Stimulated activated CD4-positive, alpha-beta T cell treated with anti-CD3 and anti-CD28 coated beads, Interleukin-12 subunit alpha, Interleukin-12 subunit beta, amount 100 ng/mL, for 24 hours (primary cell): ENCODE measurements at places on chromosomes 5 and 9.

DNA sequence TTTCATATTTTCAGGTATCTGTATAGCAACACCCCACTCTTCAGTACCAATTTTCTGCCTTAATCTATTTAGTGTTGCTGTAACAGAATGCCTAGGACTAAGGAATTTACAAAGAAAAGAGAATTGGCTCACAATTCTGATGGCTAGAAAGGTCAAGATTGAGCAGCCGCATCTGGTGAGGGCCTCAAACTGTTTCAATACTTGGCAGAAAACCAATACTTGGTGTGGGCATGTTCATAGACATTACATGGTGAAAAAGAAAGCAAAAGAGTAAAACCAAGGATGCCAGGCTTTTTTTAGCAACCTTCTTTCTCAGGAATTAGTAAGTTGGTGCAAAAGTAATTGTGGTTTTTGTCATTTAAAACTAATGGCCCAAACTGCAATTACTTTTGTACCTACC, 1041.1 kb upstream of the CDH6 start:
- DNase-seq, result no peak

DNA sequence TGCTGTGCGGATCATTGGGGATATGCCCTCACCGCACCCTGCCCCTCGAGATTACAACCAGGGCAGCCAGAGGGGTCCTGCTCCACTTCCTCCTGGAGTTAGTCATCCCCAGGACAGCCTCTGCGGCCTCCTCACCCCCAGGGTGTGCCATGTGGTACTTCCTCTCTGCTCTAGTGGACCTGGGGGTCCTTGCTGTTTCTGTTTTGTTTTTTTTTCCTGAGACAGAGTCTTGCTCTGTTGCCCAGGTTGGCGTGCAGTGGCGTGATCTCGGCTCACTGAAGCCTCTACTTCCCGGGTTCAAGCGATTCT, 5.2 kb upstream of the FCN1 start:
- DNase-seq, result no peak

- no peak for DNase-seq
Measured at GRCh38 chr9:112654282-112654681, 63.6 kb downstream of the INIP start.

- DNase-seq, result no peak
Measured at GRCh38 chr9:32524892-32525708, 896 bp downstream of the RIGI start.

DNA sequence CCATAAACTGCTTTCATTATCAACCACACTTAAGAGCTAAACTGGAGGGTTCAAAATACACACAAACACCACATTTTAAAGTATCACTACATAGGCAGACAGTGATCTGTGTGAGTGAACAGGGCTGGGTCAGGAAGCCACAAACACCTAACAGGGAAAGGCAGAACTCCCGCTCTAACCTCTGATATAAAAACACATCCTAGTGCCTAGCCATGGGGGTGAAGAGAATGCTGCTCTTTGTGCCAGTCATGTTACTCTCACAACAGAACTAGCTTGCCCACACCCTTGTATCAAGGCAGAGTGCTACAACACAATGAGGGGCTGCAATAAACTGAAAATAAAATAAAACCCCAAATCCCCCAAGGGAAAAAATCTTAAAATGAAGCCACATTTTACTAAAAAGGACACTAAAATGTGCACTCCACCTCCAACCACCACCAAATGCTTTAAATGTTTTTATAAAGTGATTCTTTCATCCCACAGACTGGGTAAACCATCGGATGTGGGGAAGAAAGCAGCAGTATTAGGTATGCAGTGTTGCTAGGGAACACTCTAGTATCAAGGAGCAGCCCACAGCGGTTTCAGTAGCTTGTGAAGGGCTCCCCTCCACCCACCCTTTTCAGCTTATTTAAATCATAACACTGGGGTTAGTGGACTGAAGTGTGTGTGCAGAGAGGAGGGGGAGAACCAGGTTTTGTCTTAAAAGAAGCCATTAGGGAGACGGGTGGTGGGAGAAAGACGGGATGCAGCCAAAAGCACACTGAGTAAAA, 64.5 kb downstream of the TMEM161B start:
- no peak for DNase-seq

- no peak for DNase-seq
Measured at GRCh38 chr5:40675396-40676133, 4.2 kb upstream of the PTGER4 start.

DNA sequence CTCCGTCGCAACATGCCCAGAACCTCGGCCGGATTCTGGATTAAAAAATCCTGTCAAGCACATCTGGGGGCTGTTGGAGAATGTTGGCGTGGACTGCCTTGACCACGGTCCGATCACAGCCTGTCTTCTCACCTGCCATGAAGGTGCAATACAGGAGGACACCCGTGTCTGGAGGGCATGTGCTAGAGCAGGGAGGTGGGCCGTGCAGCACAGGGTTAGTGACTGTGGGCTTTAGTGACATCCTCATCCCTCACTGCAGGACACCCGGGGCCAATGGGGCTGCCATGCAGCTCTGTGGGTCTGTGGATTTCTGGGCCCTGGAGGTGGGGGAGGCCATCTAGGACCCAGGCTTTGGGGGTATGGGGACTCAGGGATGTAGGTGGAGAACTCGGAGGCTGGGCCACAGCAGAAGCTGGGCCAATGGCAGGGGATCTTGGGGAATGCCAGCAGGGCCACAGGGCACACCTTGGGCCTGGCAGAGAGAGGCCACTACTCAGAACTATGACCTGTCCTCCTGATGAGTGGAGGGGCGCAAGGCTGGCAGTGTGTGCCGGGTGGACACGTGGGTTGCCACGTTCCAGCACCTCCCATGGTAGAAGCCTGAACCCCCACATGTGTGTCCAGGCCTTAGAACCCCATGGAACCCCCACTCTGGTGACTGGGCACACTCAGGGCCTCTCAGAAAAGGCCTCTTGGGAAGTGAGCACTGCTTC, 23.3 kb downstream of the ZDHHC11B start:
- DNase-seq, result no peak

- DNase-seq, result no peak
Measured at GRCh38 chr5:127320032-127320965, 29.7 kb downstream of the MEGF10 start.

- DNase-seq, result peak; percentile 41
Measured at GRCh38 chr9:111597852-111598732, 1.4 kb downstream of the PTGR1 start.

DNA sequence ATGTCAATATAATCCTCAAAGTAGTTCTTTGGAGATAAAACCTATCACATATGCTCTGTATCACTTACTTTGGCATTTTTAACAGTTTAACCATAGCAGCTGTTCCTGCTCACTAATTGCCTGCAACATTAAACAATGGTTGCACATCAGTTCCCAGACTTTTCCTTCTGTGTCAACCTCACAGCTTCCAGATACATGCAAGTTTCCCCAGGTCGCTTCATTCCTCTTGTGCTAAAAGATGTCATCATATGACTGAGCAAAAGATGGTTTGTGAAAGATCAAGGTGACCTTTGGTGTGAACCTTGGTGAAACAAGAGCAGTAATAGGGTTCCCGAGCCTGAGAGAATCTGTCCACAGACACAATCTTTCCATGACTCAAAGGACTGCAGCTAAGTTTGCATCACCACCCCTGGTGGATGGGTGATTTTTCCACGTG, 500.4 kb upstream of the PAPPA start:
- no peak for DNase-seq

GRCh38 chr9:94145640-94146039, 61.4 kb downstream of the PTPDC1 start:
- DNase-seq, result no peak
